ENCODE measurements at places on chromosomes 6 and 20.

DNA sequence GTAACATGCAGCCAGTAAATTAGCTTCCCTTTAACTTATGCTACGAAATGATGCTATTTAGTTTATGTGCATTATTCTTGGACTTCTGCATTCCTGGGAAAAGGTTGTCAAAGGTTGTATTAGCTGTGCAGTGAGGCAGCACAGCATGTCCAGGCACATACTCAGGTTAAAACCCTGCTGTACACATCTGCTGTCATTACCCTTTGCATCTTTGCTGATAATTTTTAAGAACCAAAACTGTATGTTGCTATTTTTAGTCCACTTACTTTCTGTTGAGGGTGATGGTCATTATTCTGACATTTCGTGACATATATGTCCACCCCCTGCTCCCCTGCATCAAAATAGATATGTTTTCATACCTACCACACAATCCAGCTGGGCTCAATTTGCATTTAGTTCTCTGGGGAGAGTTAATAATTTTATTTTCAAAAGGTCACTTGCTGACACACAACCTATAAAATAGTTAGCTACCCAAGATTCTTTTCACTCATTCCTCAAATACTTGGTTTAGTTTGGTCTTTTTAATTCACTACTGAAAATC is 142.5 kb upstream of the SPACA1 start:
- no peak for DNase-seq

DNA sequence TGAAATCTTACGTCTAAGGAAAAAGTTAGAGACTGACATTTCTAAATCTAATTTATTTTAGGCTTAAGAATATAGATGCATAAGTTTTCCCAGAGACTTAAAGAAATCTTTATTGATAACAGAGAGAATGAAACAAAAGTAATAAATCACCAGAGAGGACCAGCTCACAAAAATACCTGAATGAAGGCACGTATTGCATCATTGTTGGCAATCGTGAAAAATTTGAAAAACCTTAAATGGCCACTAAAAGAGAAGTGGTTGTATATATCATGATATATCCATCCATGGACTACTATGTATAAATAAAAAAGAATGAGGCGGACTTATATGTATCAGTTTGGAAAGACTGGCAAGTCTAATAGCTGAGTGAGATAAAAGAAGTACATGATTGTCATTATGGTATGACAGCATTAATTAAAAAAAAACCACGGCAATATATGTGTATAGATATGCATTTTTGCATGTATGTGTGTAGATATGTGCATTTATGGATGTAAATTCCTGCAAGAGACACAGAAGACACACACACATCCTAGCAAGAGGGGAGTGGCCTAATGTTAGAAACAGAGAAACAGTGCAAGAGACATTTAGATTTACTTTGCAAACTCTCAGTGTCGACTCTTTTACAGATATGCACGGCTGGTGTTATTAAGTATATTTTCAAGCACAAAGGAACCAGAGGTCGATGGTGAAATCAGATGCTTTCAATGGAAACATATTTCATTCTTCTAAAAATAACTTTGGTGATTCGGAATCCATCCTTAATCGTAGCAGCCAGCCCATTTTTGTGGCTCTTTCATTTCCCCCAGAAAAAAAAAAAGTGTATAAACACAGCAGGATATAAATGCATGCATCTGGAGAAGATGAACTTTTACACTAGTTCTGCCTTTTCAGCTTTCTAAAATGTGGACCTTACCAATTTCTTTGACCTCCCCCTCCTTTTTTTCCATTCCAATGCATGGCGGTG is 156.1 kb upstream of the SALL4 start:
- DNase-seq: no peak

GRCh38 chr6:128202169-128202765 is 301.4 kb upstream of the THEMIS start:
- DNase-seq: no peak

GRCh38 chr6:80720824-80721223 is 614.4 kb downstream of the BCKDHB start:
- DNase-seq: no peak

DNA sequence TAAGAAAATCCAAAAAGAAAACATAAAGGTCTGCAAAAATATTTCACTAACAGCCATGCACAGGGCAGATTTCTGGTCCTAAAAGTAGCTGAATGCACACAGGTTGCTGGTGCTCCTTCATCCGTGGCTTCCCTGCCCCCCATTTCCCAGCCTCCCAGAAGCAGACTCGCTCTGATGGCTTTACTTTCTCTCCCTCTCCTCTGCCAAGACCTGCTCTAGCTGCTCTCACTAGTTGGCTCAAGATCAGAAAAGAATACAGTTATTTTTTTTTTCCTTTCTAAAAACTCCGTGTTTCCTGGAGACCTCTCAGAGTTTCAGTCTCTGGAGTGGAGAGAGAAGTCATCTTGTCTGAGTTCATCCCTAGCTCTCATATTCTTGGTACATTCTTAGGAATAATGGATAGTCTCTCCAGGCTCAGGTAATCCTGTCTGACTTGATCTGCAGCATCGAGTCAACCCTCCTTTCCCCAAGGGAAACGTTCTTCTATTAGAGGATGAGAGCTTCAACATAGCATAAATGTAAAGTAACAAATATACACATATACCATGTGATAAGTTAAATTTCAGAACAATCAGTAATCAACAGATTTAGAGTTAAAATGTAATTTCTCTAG is 214.2 kb downstream of the TBC1D7 start:
- DNase-seq: no peak

GRCh38 chr20:9440892-9441291 is 73.5 kb upstream of the LAMP5 start:
- DNase-seq: no peak

All from thoracic aorta (tissue), 2 donors.